IMR-90 (cell line): ENCODE measurements at places on chromosomes 3 and 15. TPM values are rescaled to one million over a fixed set of nuclear protein-coding genes. Genes with fewer than 3 reads are reported as not detected.

The IGSF11 gene
- total RNA-seq, result 0.18 TPM in 1 of 2 replicates, not detected in the other

The HRH1 gene
- 13.1 and 16.1 TPM in 2 replicates for total RNA-seq

The DCLK3 gene
- total RNA-seq, result not detected in 2 replicates

The CD200R1 gene
- total RNA-seq, result under 0.01 TPM in 2 replicates

The GHSR gene
- total RNA-seq, result not detected in 2 replicates

The GALK2 gene
- total RNA-seq, result 51.4 and 63.6 TPM in 2 replicates

The ARNT2 gene
- total RNA-seq, result 14.7 and 19.0 TPM in 2 replicates

The TLR9 gene
- not detected in 2 replicates for total RNA-seq

The CCDC39 gene
- not detected in 2 replicates for total RNA-seq

The CKMT1A gene
- total RNA-seq, result not detected in 2 replicates

The GRK7 gene
- not detected in 2 replicates for total RNA-seq

The MYRIP gene
- total RNA-seq, result not detected in 2 replicates

The P2RY1 gene
- total RNA-seq, result under 0.01 TPM in 1 of 2 replicates, not detected in the other

The ZNF80 gene
- total RNA-seq, result not detected in 2 replicates

The ZPLD1 gene
- under 0.01 TPM in 2 replicates for total RNA-seq

The POPDC2 gene
- total RNA-seq, result under 0.01 TPM in 2 replicates

The LTF gene
- not detected in 2 replicates for total RNA-seq

The RBP2 gene
- not detected in 2 replicates for total RNA-seq

The SLC9C1 gene
- not detected in 2 replicates for total RNA-seq

The IL12A gene
- 0.90 and 1.1 TPM in 2 replicates for total RNA-seq

The MYH15 gene
- total RNA-seq, result 0.28 and 0.36 TPM in 2 replicates

The CELF6 gene
- total RNA-seq, result not detected in 2 replicates

The CYP19A1 gene
- total RNA-seq, result not detected in 2 replicates

The IL17RD gene
- total RNA-seq, result 0.72 and 0.83 TPM in 2 replicates

The PLAAT1 gene
- 0.54 and 0.56 TPM in 2 replicates for total RNA-seq

The PCBP4 gene
- total RNA-seq, result 70.8 and 71.1 TPM in 2 replicates

The CKMT1B gene
- total RNA-seq, result not detected in 2 replicates

The HDAC11 gene
- 6.1 and 9.1 TPM in 2 replicates for total RNA-seq
